ENCODE measurements at places on chromosomes 2 and 18.
A peak's percentile ranks its signal among the peaks of the same experiment; 100 is the strongest.

GRCh38 chr2:150327564-150328489 is 159.6 kb downstream of the RND3 start:
- DNase-seq = no peak

- no peak for DNase-seq
Observed at GRCh38 chr2:43998263-43998662, 2.5 kb upstream of the LRPPRC start.

- no peak for DNase-seq
Observed at GRCh38 chr2:166695154-166695553, 193.1 kb upstream of the XIRP2 start.

DNA sequence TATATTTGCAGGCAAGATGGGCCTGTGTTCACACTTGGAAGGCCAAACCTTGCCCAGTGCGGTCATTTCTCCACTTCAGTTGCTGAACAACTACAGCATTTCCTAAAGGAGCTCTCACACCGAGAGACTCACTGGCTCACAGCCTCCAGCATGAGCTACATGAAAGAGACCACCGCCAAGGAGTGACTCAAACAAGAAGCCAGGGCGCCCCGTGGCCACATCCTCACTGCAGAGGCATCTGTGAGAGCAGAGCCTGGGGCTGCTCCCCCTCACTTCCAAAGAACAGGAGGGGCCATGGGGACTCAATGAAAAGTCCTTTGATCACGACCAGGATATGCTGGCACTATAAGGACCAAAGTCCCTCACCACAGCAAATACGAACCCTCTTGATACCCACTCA is 50.0 kb downstream of the TMEM163 start:
- peak; percentile 76 for DNase-seq

DNA sequence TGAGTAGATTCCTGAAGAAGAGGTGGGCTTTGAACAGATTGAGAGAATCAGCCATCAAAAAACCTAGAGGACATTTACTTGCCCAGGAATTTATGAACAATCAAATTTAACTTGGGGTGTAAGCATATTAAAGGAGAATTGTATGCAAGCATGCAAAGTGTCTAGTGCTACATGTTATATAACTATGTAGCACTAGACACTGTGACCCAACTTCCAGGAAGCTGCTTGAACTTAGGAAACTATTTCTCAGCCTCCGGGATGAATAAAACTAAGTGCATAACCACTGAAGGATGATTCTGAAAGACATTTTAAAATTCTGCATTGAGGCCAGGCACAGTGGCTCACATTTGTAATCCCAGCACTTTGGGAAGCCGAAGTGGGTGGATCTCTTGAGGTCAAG is 12.4 kb downstream of the MFF start:
- DNase-seq = no peak

- DNase-seq = no peak
Observed at GRCh38 chr2:114128725-114129124, 238.8 kb downstream of the ACTR3 start.

GRCh38 chr18:31648966-31649429 is 35.4 kb downstream of the B4GALT6 start:
- no peak for DNase-seq

GRCh38 chr2:157053876-157054275 is 203.6 kb upstream of the GALNT5 start:
- DNase-seq = no peak

DNA sequence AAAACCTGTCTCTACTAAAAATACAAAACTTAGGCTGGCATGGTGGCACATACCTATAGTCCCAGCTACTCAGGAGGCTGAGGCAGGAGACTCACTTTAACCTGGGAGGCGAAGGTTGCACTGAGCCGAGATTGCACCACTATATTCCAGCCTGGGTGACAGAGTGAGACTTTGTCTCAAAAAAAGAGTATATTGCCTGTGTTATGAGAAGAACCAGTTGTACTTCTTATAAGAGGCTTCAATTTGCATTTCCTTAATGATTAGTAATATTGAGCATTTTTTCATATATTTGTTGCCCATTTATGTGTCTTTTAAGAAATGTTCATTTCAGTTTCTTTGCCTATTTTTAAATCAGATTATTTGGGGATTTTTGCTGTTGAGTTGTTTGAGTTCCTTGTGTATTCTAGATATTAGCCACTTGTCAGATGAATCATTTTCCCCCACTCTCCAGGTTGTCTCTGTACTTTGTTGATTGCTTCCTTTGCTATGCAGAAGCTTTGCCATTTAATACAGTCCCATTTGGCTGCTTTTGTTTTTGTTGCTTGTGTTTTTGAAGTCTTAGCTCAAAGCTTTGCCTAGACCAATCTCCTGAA is 75.8 kb upstream of the LRPPRC start:
- no peak for DNase-seq

DNA sequence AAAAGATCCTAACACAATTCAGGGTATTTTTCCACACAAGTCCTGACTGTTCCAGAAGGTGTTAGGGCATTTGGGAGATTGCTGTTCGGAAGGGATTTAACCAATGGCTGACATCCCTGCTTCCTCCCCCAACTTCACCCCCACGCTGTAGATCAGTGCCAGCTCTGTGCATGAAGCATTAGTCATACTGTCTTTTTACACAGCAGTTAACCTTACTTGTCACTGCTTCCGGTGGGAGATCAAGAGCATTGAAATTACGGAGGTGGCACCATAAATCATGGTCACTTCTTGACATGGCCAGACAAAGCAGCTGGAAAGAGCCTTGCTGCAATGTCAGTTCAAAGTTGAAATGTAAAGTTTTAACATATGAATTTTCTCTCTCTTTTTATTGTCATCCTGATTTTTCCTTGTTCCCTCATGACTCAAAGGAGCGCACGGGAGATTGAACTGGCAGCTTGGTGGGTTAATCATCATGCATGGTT is 70.2 kb downstream of the HRH4 start:
- DNase-seq = no peak

GRCh38 chr2:168336786-168337388 is 89.5 kb upstream of the STK39 start:
- DNase-seq = peak; percentile 59

GRCh38 chr2:65320042-65320725 is 92.6 kb downstream of the ACTR2 start:
- DNase-seq = peak; percentile 29

GRCh38 chr2:188522517-188522916 is 230.8 kb downstream of the GULP1 start:
- no peak for DNase-seq

GRCh38 chr2:199659207-199659606 is 191.8 kb downstream of the FTCDNL1 start:
- DNase-seq = no peak

GRCh38 chr2:12442476-12442847 is 274.3 kb upstream of the TRIB2 start:
- DNase-seq = no peak

DNA sequence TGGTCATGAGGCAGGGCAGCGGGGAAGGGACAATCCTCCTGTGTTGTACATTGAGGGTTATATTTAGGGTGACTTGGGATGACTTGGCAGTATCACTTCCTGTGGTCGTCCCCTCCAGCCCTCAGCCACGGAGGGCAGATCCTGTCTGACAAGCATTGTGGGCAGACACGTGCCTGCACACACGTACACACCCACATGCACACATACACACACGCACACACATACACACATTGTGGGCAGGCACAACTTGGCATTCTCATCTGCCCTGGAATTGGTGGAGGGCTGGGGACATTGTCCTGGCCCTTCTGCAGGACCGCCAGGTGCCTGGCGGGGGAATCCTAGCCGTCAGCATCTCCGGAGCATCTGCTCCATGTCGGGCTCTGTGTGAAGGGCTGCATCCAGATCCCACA is 47.6 kb downstream of the ODC1 start:
- peak; percentile 27 for DNase-seq

GRCh38 chr2:222272446-222273015 is 26.3 kb downstream of the PAX3 start:
- no peak for DNase-seq

DNA sequence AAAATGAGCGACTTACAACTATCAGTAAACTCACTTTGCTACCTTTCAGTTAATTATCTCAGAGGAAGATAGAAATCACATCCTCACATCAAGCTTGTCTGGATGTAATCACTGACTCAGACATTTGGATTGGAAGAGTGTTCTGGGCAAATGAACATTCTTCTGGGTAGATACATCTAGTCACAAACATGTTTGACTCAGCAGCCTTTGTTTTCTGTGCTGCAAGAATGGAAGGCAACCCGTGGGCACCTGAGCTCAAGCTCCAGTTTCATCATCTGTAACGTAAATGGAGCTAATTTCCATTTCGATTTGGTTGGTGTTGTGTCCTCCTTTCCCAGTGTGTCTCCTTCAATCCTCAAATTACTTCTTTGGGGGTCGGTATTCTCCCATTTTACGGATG is 58.5 kb downstream of the ACAA2 start:
- DNase-seq = no peak

- no peak for DNase-seq
Observed at GRCh38 chr2:184692141-184692734, 93.9 kb downstream of the ZNF804A start.

GRCh38 chr18:69658103-69658502 is 257.4 kb downstream of the DOK6 start:
- no peak for DNase-seq

GRCh38 chr2:110639972-110640371 is 37.9 kb downstream of the BUB1 start:
- no peak for DNase-seq

GRCh38 chr2:227888289-227888688 is 16.9 kb downstream of the DAW1 start:
- no peak for DNase-seq

DNA sequence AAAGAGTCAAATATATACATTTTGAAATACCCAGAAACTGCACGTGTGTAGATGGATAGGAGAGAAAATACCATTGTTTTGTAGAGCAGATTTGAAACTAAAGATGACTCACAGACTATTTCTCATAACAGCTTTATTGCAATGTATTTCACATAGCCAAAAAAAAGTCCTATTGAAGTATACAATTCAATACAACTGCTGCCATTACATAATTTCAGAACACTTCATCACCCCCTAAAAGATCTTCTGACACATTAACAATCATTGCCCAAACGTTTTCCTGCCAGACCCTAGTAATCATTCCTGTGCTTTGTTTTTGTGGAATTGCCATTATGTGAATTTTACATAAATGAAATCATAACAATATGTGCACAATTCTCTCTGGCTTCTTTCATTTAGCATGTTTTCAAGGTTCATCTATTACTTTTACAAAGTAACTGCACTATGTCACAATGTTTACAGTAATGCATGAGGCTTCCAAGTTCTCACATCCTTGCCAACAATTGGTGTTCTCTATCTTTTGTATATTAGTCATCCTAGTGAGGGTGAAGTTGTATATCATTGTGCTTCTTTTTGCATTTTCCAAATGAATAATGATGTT is 378.6 kb upstream of the CWC22 start:
- DNase-seq = no peak

GRCh38 chr2:64770137-64770780 is 116.5 kb upstream of the SERTAD2 start:
- DNase-seq = no peak

GRCh38 chr2:2787301-2787907 is 456.3 kb upstream of the MYT1L start:
- DNase-seq = no peak

DNA sequence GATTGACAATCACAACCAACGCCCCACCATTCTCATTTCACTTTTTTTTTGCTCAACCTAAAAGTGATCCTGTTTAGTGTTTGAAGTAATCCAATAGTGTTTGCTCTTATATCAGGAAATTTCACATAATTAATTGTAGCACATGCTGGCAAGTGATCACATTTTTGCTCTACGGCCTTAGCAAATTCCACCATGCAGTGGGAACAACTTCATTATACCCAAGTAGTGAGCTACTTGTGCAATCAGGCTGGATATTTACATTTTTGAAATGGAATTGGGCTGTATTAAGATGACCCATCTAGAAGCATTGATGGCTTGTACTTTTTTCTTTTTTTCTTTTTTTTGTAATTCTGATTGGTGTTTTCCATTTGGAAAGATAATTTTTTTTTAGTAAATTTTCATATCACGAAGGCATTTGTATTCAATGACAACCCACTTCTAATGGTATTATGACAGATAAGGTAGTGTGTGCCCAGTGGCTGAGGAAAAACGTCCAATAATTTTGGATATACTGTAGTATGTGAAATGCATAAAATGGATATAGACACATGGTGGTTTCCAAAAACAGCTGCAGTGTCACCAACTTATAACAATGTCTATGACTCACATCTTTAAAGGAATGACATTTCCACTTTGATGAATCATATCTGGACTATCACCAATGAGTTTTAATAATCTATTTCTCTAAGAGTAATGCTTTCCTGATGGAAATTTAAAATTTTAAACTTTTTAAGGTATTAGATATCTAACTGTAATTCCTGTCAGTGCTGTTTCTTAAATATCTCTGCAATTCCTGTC is 130.6 kb downstream of the COL6A3 start:
- DNase-seq = no peak

- no peak for DNase-seq
Observed at GRCh38 chr2:153944800-153945199, 73.1 kb downstream of the GALNT13 start.

DNA sequence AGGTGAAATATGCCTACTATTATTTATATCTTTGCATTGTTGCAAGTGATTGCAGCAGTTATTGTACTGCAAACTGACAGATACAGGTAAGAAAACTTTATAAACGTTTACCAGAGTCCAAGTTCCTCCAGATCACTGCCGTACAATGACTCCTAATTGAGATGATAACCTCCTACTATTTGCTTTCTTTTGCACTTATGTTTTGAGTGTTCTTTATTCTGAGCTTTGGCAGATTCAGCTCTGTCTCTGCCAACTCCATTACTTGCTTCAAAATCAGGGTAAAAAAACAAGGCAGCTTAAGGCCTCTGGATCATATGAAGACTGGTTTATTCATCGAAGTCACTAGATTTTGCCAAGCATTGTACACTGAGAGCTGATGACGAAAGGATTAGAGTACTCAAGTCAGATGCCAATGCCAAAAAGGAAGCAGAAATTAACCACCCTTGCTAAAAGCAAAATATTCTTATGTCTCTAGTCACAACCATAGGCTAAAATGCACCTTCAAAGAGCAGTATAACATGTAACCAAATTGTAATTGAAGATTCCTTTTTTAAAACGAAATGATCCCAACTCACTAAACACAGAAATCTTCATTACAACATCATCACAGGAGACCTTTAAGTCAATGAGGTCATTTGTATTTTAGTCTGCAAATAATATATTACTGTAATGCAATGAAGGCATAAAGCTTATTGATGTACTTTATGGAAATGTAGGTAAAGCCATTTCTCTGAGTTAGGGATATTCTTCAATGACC is 10.5 kb upstream of the IKZF2 start:
- DNase-seq = no peak

Data from activated naive CD4-positive, alpha-beta T cell treated with Interleukin-2 at 50 U/mL for 16 hours (primary cell).